ENCODE measurements at places on chromosomes 5 and 9. TPM values are rescaled to one million over a fixed set of nuclear protein-coding genes. Genes with fewer than 3 reads are reported as not detected.

POU5F2 gene
- total RNA-seq, result 0.57 TPM

TOR4A gene
- total RNA-seq, result 18.7 TPM

FBP1 gene
- total RNA-seq, result not detected

ADGRV1 gene
- 10.6 TPM for total RNA-seq

ANKRD31 gene
- total RNA-seq, result not detected

EGFLAM gene
- 7.4 TPM for total RNA-seq

KCNV2 gene
- total RNA-seq, result not detected

SEMA6A gene
- total RNA-seq, result 4.9 TPM

IL3 gene
- not detected for total RNA-seq

OR13J1 gene
- not detected for total RNA-seq

BRINP1 gene
- total RNA-seq, result not detected

PCDHB5 gene
- 20.6 TPM for total RNA-seq

PTTG1 gene
- 636 TPM for total RNA-seq

MEIKIN gene
- total RNA-seq, result not detected

SPINK1 gene
- total RNA-seq, result 0.51 TPM

TAF11L5 gene
- not detected for total RNA-seq

STC2 gene
- total RNA-seq, result 144 TPM

CDX1 gene
- 1.3 TPM for total RNA-seq

C9 gene
- not detected for total RNA-seq

FAM81B gene
- total RNA-seq, result not detected

PDE8B gene
- total RNA-seq, result 1.6 TPM

ELL2 gene
- total RNA-seq, result 20.2 TPM

LHX3 gene
- not detected for total RNA-seq

SURF4 gene
- total RNA-seq, result 477 TPM

SUSD3 gene
- total RNA-seq, result 0.40 TPM

SLC4A9 gene
- total RNA-seq, result not detected

ZDHHC11B gene
- under 0.01 TPM for total RNA-seq

SURF6 gene
- total RNA-seq, result 52.9 TPM

NR2F1-AS1 gene
- total RNA-seq, result 6.1 TPM

IL7R gene
- 42.5 TPM for total RNA-seq

PRDM9 gene
- not detected for total RNA-seq

HAVCR1 gene
- total RNA-seq, result not detected
